ENCODE measurements at places on chromosomes 11 and 22.

GRCh38 chr11:69178819-69179482, 23.2 kb downstream of the SMIM38 start:
- DNase-seq, result no peak

DNA sequence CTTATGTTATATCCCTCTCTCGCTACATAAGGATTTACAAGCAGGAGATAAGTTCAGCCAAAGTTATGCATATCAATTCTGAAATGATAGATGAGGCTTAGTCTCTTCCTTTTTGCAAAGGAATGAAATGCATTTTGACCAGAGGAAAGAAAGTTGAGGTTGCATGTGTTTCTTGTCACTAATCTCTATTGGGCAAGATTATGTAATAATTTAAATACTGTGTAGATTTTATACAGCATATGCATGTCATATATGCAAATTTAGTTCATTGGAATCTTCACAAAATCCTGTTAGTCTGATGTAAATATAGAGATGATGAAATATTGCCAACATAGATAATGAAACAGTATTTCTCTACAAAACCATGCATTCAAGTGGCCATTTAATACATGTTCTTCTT, 858.7 kb upstream of the RAG2 start:
- no peak for DNase-seq

- no peak for DNase-seq
Measured at GRCh38 chr11:70834277-70834940, 418.0 kb downstream of the SHANK2 start.

- no peak for DNase-seq
Measured at GRCh38 chr11:34341931-34342533, 15.8 kb downstream of the ABTB2 start.

DNA sequence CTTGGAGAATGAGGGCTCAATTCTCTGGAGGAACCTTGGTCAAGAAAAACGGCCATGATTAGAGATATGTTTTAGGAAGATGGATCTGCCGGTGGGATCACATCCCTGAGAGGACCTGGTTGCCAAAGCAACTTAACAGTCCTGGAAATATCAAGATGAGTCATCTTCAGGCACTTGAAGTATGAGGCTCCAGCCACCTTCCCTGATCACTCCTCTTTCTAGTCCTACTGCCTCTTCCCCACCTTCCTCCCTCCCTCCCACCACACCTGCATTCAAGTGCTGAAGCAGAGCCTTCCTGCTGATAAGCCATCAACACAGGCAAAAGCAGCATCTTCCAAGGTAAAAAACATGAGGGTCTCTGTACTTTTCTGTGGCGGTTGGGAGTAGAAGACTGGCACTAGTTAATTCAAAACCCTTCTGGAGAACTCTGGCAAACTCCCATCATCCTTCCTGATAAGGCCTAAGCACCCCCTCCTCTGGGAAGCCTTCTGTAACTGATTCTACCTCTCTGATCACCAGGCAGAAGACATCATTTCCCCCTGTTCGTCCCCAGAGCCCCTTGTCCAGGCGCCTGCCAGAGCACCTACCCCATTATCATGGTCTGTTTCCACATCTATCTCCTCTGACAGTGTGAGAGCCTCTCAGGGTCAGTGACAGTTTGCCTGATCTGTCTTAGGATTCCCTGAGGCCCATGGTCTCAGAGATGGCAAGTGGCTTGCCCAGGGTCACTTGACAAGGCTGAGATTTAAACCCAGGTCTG, 79.8 kb downstream of the CLPB start:
- DNase-seq, result no peak

- no peak for DNase-seq
Measured at GRCh38 chr11:45141171-45141570, 5.3 kb upstream of the PRDM11 start.

- DNase-seq, result no peak
Measured at GRCh38 chr11:70024773-70025045, 53.4 kb upstream of the ANO1 start.

GRCh38 chr22:20863366-20863765, 4.6 kb downstream of the SNAP29 start:
- no peak for DNase-seq

DNA sequence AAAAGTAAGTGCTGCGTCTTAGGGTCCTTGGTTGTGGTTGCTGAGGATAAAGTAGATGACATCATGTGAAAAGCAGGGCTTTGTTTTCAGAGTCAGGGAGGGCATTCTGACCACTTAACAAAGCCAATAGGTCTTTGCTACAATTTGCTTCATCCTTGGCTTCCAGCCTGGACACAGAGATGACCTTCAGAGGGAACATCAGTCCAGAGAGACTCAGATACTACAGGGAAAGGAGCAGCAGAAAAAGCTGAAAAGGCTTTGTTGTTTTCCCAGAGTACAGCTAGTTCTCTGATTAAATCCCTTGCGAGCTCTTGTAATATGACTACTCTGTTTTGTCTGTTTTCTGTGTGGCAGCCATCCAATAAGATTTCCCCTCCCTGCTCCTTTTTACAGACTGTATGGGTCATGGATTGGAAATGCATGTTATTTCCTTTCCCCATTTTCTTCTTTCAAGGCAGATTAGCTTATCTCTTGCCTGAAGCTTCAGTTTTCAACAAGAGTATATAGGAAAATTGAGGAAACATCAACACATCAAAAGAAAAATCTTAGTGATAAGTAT, 31.9 kb downstream of the ATG13 start:
- no peak for DNase-seq

GRCh38 chr22:43747877-43748276, 64.2 kb downstream of the EFCAB6 start:
- DNase-seq, result no peak

- DNase-seq, result no peak
Measured at GRCh38 chr22:49541693-49542230, 285.9 kb downstream of the BRD1 start.

- no peak for DNase-seq
Measured at GRCh38 chr11:111303461-111303860, 5.1 kb downstream of the POU2AF3 start.

GRCh38 chr11:97743205-97743742, 1277.5 kb upstream of the CNTN5 start:
- no peak for DNase-seq

- DNase-seq, result no peak
Measured at GRCh38 chr11:23404225-23405160, 544.2 kb upstream of the CCDC179 start.

GRCh38 chr11:70029115-70029860, 48.8 kb upstream of the ANO1 start:
- no peak for DNase-seq

GRCh38 chr11:11563200-11563975, 58.4 kb downstream of the GALNT18 start:
- DNase-seq, result no peak

DNA sequence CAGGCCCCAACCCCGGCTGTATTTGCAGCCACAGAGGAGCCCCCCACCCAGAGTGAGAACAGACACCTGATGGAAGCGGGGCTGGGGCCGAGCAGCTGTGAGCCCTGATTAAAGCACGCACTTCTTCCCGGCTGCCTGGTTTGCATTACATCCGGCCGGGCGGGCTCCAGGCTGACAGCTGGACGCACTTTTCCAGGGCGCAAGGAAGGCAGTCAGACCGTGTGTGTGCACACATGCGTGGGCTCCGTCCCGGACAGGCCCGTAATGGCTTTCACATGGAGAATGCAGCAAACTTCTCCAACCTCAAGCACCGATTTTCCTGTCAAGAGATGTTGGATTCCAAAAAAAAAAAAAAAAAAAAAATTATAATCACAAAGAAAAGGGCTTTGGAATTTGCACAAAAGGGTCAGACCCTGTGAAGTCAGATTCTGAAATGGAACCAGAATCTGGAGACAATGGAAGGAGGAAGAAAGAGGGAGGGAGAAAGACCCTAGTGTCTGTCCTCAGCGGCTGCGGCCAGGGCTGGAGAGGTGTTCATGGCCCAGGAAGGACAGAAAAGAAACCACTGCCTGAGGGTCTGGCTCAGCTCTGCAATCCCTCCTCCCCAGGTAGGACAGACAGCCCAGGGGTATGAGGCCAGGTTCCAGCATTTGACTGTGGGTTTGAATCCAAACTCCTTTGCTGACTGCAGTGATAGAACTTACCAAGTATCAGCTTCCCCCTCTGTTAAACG, 365.5 kb downstream of the MN1 start:
- DNase-seq, result no peak

DNA sequence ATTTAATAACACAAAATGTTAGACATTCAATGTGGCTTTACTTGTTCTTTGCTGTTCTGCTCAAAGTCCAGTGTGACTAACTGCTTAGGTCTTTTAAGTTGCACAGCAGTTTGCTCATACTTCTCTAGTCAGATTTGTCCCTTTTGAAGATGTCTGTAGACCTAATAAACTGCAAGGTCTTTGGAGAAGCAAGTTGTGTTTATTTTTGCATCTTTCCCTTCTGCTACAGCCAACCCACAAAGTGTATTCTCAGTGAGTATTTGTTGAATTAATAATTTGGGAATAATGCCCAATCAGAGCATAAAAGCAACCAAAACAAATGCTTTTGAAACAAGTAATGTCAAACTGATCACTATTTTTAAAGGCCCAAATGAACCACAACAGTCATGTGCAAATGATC, 312.5 kb downstream of the CADM1 start:
- DNase-seq, result no peak

DNA sequence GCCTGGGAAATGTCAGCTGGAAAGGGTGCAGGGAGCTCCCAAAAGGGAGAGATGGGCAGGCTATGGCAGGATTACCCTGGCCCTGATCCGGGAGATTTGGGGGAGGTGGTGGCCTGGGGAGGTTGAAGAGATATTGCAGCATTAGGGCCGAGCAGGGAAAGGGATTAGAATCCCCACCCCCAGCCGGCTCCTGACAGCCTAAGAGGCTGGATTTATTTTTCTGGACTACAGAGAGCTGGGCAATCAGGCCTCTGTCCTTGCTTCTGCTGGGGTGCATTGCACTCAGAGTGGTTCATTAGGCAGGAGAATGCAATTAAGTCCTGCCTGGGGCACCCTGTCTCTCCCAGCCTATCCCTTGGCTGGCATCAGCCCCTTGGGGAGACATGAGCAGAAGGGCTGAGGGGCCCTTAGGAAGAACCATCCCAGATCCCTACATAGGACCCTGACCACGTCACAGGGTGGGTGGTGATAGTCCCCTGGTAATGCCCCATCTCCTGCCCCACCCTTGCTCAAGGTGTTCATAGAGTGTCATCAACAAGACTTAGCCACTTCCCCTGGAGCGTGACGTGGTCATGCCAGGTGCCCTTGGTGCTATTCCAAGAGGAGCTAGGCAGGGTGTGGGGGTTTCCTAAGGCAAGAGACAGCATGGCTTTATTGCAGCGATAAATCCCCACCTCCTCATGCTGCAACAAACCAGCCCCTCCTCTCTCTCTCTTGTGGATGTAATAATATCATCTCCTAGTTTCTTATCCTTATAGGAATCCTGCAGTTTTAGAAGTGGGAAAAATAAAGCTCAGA, 38.4 kb upstream of the KLHL35 start:
- no peak for DNase-seq

DNA sequence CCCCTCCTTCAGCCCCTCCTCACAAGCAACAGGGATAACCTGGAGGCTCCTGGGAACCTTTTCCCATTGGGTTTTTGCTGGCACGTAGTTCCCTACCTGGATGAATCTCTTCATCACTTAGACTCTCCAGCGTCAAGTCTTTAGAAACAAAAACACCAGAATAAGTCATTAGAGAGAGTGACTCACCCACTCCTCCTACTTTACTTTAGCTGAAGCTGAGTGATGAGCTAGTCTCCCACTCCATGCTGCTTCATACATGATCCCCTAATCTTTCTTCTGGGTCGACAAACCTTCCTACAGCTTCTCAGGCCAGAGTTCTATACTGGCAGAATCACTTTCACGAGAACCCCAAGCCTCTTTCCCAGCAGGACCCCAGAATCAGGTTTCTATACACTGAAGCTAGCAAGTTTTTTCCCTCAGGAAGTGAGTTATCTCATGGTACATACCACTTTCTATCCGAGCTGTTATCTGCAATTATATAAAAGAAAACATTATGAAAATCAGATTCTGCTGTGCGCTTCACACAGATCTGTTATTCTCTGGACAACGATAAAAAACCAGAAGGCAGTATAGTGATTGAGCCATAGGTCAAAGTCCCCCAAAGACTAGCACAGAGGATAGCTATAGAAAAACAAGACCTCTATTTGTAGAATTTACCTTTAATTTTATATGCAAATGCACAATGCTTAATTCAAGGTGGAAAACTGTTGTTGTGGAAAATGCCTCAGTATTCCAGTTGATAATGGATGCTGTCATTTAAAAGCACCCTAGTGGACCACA, 18.7 kb downstream of the DRICH1 start:
- no peak for DNase-seq

DNA sequence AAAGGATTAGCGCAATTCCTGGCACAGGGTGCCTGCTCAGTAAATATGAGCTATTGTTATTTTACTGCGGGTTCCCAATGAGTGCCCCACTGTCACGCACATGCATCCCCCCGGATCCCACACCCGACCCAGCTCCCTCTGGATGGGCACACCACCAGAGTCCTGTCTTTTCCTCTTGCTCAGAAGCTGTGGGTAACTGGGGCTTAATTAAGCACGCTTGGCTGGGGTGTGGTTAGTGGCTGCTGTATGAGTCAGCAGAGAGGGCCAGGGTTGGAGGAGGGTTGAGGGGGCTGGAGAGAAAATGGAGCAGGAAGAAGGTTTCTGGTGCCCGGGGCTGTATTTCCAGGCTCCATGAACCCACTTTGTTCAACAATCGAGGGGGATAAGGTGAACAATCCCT, 30.3 kb upstream of the NECTIN1 start:
- no peak for DNase-seq

GRCh38 chr11:126189109-126189929, 22.1 kb downstream of the RPUSD4 start:
- DNase-seq, result no peak

DNA sequence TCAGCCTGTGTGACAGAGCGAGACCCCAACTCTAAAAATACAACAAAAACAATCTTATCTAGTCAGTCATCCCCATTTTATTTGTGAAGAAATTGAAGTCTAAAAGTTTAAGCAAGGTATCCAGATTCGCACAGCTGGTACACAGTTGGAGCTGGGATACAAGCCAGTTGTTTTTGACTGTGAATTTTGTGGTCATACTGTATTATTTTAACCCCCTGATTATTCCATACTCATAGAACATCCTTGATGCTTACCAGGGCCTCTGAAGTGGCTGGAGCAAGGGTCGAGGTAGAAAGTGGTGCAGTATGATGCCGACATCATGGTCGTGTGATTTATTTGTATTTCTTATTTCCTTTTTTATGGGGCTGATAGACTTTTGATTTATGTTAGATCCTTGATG, 50.0 kb downstream of the BID start:
- no peak for DNase-seq

DNA sequence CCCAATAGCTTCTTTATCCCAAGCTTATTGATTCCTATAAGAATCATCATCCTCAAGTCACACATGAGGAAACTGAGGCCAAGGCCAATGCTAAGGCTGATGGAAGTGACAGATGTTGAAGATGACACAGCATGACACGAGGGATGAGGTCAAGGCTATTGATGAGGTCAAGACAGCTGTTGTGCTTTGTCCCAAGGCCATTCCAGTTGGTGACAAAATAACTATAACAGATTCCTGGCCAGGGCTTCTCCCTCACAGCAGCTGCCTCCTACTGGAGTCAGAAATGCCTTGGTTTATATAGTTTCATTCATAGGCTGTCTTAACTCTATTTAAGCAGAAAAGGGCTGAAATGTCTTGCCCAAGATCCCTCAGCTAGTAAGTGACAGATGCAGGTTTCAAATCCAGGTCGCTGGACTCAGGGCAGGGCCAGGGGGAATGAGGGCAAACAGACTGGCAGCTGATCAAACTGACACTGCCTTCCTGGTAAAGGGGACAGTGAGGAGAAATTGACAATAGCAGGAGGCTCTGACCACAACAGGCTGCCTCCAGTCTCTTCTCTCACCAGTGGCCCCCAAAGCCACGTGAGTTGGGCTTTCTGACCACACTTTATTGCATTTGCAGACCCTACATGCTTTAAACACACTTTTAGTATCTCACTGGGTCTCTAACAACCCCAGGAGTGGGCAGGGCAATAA, 16.5 kb downstream of the MIF start:
- DNase-seq, result no peak
